NCI-H1048 (cell line): ENCODE measurements at places on chromosomes 3 and 15.

DNA sequence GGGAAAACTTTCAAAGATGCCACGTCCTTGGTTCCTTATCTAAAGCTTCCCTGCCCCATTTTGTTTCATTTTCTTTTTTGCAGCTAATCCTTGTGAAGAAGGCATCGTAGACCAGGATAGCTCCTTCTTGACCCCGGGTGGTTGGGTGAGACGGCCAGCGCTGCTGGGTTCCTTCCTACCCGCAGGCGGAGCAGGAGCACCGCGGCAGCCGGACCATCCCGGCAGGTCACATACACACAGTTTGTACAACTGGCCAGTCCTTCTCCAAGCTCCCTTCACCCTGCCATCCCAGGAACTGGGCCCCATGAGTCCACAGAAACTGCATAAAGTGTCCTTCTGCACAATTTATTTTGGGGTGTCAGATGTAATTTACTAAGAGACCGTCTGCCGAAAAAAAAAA lies 83.9 kb downstream of the MEGF11 start:
- DNase-seq = no peak

GRCh38 chr3:133962849-133963248 lies 66.9 kb downstream of the SLCO2A1 start:
- DNase-seq = no peak

GRCh38 chr3:162632672-162633071 lies 1136.1 kb downstream of the OTOL1 start:
- no peak for DNase-seq

DNA sequence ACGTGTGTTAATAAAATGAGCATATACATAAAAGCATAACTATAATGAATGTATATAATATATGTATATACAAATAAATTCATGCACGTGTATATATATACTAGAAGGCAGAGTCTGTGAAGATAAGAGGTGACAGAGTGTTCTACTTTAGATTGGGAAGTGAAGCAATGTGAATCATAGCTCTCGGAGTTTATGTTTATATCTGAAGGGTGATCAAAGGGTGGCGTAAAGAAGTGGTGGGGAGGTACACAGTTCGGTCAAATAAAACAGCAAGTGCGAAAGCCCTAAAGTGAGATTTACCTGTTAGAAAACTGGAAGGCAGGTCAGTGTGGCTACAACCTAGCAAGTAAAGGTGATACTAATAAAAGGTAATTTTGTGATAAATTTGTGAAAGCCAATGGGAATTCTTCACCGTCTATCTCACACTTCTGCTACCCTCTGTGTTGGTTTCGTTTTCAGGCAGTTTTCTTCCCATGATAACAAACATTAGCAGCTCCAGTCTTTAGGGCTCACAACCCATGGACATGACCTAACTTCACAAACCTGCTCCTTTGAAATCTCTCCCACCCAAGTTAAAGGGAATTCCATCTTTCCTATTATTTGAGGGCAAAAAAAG lies 46.7 kb upstream of the BCHE start:
- DNase-seq = no peak

- DNase-seq = no peak
Measured at GRCh38 chr15:84826369-84826823, 9.2 kb downstream of the ALPK3 start.

DNA sequence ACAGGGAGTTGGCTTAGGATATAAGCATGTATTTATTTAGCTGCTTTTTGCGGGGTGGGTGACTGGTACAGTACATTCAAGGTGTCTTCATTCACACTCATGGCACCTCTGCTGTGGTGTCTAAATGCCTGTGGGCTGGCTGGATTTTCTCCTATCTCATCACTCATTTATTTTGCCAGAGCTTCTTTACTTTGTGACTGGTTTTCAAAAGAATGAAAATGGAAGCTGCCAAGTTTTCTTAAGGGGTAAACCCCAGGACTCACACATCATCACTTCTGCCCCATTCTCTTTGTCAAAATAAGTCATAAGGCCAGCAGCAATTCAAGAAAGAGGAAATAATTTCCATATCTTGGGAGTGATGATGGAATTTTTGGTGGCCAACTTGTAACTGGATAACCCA lies 493.4 kb upstream of the ALCAM start:
- DNase-seq = no peak

DNA sequence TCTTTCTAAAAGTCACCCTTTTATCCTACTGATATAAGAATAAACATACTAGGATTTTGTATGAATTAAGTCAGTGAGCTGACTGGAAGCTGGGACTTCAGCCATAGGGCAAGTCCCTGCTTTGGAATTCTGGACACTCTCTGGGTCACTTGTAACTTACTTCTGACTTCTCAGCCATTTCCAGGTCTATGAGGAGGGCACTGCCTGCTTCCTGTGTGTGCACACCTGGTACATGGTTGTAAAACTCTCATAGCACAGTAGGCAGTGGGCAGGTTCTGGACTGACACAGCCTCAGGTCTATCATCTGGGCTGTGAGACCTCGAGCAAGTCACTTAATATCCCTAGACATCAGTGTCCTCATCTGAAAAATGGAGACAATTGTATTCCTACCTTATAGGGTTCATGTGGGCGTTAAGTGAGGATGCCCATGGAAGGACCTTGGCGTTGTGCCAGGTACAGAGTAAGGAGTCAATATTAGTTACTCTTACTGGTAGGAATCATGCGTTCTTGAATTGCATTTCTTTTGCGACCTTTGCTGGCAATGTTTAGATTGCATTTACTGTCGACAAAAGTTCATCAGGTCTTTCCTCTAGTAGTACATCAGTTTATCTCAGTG lies 27.5 kb upstream of the TGM5 start:
- DNase-seq = no peak

GRCh38 chr3:10360478-10360877 lies 39.6 kb upstream of the SEC13 start:
- DNase-seq = no peak

GRCh38 chr3:156174229-156174847 lies 54.0 kb downstream of the KCNAB1 start:
- DNase-seq = no peak

DNA sequence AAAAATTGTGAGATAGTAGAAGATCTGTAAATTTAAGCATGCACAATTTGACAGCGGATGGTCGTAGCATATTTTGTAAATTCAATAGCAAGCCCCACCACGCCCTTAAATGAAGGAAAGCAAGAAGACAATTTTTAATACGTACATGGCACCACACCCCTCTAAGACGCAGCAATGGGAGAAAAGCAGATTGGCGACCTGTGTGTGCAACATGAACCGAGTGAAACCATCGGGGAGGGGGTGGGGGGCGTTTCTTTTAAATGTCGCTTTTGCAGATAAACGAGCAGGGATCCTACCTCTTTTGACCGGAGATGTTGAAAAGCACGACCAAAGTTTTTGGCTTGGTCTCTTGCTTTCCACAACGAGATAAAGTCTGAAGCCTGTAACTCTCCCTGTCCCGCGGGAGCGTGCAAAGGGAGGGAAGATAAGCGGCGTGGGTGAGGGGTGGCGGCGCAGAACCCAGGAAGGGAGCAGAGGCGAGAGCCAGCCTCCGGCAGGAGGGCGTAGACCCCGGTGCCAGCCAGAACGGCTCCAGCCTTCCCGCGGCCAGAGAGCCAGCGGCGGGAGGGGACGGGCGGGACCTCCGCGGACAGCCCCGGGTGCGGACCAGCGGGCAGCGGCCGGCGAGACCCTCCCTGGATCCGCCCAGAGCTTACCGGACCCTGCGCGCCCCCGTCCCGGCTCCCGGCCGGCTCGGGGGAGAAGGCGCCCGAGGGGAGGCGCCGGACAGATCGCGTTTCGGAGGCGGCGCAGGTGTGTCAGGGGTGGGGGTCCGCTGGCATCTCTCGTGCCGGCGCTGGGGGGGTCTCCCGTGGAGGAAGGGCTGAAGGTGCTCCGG lies at the start of gene CHL1:
TSS of gene CHL1 (plus strand) at position 453 of the 838 bp plus-strand sequence. CDS start 123,014 bp downstream, outside the sequence.
- DNase-seq = no peak

GRCh38 chr3:56322862-56323261 lies 145.4 kb downstream of the ERC2 start:
- DNase-seq = no peak

DNA sequence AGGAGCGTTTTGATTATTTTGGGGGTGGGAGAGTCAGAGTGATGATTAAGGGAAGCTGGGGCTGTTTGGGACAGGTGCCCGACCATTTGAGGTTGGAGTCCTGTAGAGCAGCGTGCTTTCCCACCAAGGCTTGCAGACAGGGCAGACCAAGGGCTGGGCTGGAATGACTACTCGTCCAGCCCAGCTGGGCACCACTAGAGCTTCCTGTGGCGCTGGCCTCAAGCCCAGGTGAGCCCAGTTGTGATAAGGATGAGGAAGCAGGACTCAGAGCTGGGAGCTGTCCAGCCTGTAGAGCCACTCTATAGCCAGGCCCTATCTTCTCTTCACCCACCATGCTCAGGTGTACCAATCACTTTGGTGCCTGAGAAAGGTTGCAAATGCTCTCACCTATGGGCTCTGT lies 75.8 kb upstream of the ACAN start:
- DNase-seq = no peak

DNA sequence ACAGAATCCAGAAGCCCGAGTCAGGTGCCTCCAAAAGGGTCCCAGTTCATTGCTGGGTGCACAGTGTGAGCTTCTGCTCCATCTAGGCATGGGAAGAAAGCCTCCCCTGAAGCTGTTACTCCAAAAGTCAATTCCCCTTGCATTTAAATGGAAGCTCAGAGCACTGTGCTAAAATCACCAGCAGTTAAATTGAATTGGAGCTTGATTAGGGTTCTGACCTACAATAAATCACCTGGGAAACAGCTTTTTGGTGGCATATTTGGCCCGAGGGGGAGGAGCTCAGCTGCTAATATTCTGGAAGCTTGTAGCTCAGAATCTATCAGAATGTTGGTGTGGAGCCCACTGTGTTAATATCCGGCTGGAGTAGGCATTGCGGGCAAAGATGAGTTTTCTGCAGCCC lies 87.1 kb upstream of the RGMA start:
- no peak for DNase-seq

DNA sequence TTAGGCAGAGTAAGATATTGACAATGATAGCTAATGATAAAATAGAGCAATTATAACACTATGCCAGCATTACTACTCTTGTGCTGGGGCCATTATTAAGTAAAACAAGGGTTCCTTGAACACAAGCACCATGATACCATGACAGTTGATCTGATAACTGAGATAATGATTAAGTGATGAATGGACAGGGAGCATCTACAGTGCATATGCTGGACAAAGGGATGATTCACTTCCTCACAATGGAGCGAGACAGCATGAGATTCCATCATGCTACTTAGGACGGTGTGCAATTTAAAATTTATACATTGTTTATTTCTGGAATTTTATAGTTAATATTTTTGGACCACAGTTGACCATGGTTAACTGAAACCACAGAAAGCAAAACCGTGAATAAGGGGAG lies 156.6 kb downstream of the FHIT start:
- no peak for DNase-seq
